ENCODE measurements at places on chromosomes 16 and 17.

DNA sequence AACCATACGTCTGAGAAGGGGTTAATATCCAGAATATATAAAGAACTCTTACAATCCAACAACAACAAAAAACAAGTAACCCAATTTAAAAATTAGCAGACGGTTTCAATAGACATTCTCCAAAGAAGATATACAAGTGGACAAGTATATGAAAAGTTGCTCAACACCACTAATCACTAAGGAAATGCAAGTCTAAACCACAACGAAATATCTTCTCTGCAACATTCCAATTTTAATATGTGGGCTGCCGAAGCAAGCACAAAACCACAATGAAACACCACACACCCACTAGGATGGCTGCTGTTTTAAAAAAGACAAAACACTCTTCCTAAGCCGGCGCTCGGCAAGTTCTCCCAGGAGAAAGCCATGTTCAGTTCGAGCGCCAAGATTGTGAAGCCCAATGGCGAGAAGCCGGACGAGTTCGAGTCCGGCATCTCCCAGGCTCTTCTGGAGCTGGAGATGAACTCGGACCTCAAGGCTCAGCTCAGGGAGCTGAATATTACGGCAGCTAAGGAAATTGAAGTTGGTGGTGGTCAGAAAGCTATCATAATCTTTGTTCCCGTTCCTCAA, 5.9 kb upstream of the SLC13A2 start:
- no peak for DNase-seq

DNA sequence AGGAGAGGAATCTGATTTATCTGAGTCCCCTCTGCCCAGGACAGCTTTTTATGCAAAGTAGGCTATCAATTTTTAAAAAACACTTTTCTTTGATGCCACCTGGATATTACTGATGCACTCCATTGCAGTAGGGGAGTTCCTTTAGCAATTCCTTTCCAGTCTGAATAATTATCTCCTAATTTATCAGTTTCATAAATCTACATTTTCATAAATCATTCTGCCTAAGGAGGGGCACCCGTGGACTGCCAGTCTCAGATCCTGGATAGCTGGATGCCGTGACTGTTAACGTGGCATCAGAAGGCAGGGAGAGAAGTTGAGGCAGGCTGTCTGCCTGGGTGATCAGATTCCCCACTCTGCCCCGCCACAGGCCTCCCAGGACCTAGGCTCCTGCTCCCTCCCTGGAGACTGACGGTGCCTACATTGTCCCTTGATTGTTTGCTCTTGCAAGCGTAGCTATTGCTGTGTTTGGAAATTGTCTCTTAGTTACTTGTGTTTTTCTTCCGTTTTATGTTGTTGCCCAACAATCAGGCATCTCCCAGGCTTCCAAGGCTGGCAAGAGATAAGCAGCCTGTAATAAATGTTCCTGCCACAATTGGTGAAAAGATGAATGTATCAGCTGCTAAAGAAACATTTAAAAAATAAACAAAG, 75.2 kb downstream of the KATNIP start:
- peak; percentile 30 for DNase-seq

- DNase-seq = peak; percentile 48
Observed at GRCh38 chr17:77610972-77611521, 347.5 kb upstream of the TNRC6C start.

GRCh38 chr17:21510686-21511362, 134.7 kb downstream of the KCNJ12 start:
- no peak for DNase-seq

- peak; percentile 23 for DNase-seq
Observed at GRCh38 chr17:66727634-66728570, 107.0 kb upstream of the CACNG5 start.

DNA sequence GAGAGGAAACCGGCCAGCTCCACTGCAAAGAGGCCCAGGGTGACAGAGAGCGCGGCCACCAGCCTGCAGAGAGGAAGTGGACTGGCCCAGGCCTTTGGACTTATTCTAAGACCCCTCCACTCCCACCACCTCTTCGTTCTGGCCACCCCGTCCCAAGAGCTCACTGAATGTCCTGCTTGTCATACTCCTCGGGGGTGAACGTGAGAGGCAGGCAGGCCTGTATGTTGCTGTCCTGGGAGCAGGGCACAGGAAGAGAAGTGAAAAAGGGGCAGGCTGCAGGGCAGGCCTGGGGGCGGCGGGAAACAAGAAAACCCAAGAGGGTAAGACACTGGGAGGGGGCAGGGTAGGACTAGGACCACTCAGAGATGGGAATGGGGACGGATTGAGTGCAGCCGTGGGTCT, 384 bp downstream of the TMEM107 start:
- no peak for DNase-seq

- no peak for DNase-seq
Observed at GRCh38 chr16:70250748-70251628, 752 bp downstream of the EXOSC6 start.

GRCh38 chr16:24037335-24037734, 201.6 kb downstream of the PRKCB start:
- DNase-seq = no peak

DNA sequence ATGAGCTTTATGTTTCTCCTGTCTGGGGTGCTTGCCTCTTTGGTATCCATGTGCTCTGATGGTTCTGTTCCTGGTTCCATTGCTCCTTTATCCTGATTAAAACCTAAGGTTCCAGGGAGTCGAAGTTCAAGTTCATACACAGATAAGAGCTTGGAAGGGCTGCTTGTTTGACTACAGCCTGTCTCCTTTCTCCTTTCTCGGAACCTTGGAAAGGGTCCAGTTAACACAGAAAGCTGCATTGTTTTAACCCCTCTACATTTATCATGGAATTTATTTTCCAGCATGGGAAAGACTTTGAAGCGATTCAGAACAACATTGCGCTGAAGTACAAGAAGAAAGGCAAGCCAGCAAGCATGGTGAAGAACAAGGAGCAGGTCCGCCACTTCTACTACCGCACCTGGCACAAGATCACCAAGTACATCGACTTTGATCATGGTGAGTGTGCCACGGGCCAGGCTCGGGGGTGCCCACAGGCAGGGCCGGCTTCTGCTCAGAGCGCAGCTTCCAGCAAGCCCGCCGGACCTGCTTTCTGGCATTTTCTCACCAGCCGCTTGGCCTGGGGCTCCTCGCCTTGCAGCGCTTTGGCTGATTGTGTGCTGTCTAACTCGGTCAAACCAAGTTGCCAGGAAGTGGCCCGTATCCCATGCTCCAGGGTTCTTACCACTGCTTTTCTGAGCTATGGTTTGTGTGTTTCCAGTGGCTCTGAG, 19.9 kb downstream of the CRAMP1 start:
- DNase-seq = no peak

Measured in fibroblast of the conjunctiva (primary cell).